ENCODE measurements at places on chromosomes 7 and 10.

- no peak for DNase-seq
These were observed 118.1 kb upstream of the LYZL2 start for GRCh38 chr10:30747633-30748032.

- no peak for DNase-seq
These were observed 1250.6 kb upstream of the LRRTM3 start for GRCh38 chr10:65675236-65675635.

DNA sequence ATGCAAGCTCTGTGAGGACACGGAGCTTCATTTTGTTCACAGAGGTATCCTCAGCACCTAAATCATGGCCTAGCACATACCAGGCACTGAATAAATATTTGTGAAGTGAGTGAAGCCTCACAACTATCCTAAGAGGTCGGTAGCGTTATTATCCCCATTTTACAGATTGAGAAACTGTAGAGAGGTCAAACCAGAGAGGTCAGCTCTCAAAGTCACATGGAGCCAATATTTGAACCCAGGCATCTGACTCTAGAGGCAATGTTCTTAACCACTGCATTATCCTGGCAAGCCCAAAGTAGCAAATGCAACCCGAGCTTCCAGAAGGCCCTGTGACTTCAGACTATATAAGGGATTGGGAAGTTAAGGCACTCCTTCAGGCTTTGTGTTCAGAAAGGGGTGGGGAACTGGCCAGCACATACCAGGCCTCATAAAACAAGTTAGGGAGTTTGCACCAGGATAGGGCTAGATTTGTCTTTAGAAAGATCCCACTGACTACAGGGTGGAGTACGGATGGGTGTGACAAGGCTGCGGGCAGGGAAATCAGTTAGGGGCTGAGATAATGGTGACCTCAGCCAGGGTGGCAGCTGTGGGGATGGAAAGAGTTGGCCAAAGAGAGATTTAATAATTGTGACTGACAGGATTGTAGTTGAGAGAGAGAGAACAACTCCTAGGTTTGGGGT is 101.4 kb downstream of the TBXAS1 start:
- no peak for DNase-seq

- DNase-seq: peak; percentile 58
These were observed 18.2 kb downstream of the COL13A1 start for GRCh38 chr10:69819716-69820506.

DNA sequence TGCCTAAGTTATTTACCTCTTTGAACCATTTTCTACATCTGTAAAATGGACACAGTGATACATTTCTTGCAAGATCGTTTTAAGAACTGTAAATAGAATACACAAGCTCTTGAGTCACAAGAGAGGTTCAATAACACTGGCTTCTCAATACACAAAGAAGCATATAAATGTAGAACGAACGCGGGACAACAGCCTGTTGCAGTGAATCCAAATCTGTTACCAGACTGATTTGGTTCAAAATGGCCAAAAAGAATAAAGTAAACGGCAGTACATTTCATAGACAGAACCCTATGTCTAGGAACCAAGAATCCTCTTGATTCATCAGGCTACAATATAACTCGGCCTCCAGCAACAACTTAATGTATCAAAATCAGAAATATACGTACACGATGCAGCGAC is 701 bp downstream of the MTPAP start:
- DNase-seq: no peak

DNA sequence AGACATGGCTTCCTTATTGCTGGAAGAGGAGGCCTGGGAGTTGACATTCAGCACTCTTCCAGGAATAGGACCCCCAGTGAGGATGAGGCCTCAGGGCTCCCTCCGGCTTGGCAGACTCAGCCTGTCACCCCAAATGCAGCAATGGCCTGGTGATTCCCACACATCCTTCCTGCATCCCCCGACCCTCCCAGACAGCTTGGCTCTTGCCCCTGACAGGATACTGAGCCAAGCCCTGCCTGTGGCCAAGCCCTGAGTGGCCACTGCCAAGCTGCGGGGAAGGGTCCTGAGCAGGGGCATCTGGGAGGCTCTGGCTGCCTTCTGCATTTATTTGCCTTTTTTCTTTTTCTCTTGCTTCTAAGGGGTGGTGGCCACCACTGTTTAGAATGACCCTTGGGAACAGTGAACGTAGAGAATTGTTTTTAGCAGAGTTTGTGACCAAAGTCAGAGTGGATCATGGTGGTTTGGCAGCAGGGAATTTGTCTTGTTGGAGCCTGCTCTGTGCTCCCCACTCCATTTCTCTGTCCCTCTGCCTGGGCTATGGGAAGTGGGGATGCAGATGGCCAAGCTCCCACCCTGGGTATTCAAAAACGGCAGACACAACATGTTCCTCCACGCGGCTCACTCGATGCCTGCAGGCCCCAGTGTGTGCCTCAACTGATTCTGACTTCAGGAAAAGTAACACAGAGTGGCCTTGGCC is 4.3 kb downstream of the PGAM2 start:
- no peak for DNase-seq

DNA sequence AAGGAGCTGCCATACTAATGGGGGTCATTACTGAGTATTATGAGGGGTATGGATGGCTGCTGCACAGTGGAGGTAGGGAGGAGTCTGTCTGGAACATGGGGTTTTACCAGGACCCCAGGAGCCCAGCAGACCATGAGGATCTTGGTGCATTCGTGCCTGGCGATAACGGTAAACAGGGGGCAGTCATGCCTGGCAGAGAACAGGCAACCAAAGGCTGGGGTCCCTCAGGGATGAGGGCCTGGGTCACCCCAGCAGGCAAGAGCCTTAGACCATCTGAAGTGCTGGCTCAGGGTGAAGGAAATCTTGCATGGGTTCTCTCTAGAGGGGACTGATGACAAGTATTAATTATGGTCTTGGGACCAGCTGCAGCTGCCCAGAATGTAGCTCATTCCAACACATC is 46.1 kb downstream of the MYL10 start:
- no peak for DNase-seq

DNA sequence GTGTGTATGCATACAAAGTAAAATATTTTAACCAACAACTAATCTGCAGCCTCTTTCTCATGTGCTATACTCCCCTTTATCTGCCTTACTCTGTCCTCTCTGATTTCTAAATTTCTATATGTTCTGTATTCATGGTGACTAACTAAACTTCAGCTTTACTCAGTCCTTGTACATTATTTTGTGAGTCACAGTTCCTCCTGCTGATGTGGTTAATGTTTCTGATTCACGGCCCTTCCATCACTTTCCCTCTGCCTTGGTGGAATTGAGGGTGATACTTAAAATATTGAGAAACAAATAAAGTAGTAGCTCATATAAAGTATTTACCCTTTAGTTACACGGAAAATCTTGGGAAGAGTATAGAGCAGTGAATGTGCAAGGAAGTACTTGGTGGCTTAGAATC is 899.1 kb upstream of the ZWINT start:
- DNase-seq: peak; percentile 70

- DNase-seq: no peak
These were observed 36.5 kb downstream of the RAPGEF5 start for GRCh38 chr7:22320416-22320815.

- DNase-seq: peak; percentile 3
These were observed 51.0 kb upstream of the NOBOX start for GRCh38 chr7:144454256-144455039.

- peak; percentile 33 for DNase-seq
These were observed 37.5 kb downstream of the AHCYL2 start for GRCh38 chr7:129262324-129262723.

- no peak for DNase-seq
These were observed 145.1 kb upstream of the COL1A2 start for GRCh38 chr7:94249631-94250030.
